Activated CD4-positive, alpha-beta memory T cell treated with anti-CD3 and anti-CD28 coated beads for 36 hours (primary cell): ENCODE measurements at places on chromosomes 2 and 18. TPM values are rescaled to one million over a fixed set of nuclear protein-coding genes. Genes with fewer than 3 reads are reported as not detected.

Gene VWA3B
- not detected for total RNA-seq

DNA sequence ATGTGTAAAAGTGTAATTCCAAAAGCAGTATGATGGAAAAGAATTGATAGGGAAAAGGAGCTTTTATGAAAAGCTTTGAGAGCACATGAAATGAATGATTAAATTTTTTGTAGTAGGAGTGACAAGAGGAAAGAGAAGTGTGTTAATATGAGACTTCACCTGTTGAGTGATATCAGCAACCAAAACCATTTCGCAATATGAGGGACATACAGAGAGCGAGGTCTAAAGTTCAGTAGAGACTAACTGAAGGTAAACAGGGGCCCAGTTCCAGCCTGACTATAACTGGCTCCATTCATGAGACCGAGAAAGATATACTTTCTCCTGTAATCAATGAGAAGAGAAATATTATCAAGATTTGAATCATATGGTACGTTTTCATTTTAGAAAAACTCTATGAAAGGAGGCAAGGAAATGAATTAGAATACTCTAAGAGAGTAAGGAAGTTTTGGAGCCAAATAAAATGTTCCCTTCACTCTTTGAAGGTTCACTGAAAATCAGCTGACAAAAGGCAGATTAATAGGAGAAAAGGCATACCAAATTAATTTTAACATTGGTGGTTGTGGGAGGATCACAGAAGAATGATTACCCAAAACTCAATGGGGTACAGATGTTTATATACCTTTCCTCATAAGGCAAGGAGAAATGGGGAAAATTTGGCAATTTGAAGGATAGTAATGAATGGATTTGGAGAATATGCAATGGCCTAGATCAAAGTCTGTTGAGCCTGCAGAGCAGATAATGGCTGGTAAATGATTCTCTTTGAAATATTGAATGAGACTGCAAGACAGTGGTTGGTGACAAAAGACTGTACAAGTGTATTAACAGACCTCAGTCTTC, 932.2 kb downstream of the TDRD15 start:
- DNase-seq = no peak

- DNase-seq = no peak
Measured at GRCh38 chr18:59180150-59180845, 39.7 kb upstream of the GRP start.

- DNase-seq = no peak
Measured at GRCh38 chr2:217625557-217626169, 377.1 kb downstream of the TNS1 start.

DNA sequence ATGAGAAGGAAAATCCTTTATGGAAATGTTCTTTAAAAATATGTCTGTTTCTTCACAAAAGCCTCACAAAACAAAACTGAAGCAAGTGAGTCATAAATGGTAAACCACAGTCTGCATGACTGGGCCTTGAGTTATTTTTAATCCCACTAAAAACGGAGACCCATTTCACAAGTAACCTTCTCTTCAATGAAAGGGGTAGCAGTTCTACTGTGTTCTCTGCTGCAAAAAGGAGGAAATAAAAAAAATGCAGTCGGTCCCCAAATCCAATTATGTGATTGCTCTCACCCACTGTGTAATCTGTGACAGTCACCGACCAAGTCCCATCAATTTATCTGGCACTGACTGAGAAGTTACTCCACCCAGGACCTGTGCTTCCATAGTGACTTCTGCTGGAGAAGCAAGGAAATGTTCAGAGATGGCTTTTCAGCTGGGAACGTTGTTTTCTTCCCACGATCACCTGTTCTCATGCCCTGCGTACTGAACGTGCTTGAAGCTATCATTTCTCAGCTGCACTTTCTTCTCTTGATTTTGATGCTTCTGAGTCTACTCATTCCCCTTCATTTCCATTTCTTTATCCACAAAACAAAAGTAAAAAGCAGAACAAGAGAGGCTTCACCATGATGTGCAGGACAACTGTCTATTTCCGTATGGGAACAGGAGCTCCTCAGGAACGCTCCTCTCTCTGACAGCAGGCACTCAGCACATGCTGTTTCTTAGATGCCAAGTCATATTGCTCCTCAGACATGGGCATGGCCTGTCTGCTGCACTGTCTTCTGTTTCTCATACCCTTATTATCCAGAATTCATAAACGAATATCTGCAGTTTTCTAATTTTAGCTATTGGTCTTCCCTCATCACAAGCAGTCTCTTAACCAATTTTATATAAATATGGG, 80.0 kb upstream of the TMEM200C start:
- no peak for DNase-seq

DNA sequence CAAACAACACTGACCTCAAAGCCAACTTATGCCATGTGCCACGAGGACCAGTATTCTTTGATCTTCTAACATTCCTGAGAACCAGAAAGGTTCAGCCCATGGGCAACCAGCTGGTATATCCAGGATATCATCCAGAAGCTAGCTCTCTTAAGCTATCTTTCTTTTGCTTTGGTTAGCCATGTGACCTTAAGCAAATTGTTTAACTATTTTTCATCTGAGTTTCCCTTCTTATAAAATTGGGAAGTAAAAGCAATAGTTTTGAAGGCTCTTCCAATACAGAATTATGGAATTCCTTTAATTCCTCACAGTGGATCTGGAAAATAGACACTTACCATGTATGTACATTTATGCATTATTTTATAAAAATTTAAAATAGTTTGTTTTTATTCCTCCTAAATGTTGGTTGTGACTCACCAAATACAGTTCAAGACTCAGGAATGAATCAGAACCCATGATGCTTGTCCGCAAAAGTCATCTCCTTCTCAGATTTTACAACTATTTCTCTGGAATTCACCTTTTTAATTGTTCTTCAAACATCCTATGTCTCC, 435.7 kb downstream of the ZEB2 start:
- DNase-seq = no peak

DNA sequence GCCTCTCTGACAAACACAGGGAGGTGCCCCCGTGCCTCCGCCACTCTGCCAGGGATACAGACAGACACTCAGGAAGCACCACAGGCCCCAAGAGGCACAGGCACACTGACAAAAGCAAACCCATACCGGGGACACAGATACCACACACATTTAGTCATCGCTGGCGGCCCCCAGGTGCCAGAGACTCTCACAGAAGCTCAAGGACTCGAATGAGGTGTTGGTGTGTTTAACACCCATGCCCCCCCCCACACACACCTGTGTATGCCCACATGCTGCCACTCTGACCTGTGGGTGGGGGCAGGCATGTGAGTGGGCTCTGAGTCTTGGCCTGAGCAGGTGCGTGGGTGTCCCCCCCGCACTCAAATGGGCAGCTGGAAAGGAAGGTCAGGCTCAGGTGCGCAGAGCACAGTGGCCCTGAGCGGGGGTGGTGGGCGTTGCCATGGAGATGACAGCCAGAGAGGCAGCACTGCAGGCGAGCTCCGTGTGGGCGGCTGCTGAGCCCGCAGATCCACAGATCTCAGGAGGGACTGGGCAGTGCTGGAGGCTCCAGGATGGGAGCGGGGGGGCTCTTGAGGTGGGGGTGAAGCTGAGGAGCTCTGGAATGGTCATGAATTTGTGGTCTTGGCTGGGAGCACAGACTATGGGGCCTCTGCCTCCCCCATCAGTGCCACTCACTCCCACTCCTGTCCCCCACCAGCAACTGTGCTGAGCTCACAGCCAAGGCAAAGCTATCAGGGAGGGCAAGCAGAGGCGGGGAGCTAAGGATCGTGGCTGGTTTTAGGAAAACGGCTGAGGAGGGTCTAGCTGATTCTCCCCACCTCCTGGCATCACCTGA, 73.9 kb upstream of the TAF1B start:
- peak; percentile 73 for DNase-seq

DNA sequence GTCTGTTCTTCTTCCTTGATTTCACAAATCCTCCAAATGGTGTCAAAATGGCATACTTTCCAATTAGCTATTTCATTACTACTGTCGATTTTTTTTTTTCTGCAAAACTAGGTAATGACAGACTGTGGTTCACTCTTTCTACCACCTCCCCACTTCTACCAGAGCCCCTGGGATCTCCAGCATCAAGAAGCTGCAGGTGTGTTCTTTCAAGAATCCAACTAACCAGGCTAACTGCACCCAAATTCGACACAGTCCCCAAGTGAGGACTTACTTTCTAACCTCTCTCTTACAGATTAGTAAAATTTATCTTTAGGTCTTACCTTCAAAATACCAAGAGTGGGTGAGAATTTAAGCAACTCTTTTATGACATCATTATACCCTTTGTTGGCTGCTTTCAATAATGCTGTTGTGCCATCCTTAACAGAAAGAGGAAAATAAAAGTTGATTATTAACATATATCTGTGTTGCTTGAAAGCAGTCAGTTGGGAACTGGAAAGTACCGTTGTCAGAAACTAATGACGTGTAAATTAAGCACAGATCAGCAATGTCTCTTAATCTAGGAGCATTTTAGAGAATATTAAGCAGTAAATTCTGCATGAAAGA, 31.2 kb upstream of the NPC1 start:
- no peak for DNase-seq

GRCh38 chr2:99864561-99865553, 277.5 kb downstream of the AFF3 start:
- no peak for DNase-seq

- DNase-seq = no peak
Measured at GRCh38 chr2:85718009-85718391, 23.8 kb downstream of the GNLY start.

- DNase-seq = no peak
Measured at GRCh38 chr2:178829981-178830380, 22.8 kb upstream of the TTN start.

GRCh38 chr2:204360218-204361007, 184.9 kb upstream of the PARD3B start:
- DNase-seq = no peak
